Substantia nigra (tissue), 51 donors: ENCODE measurements at places on chromosomes 5 and 9.

- DNase-seq = no peak
These were observed 39.9 kb upstream of the CPLX2 start for GRCh38 chr5:175831507-175831906.

GRCh38 chr5:100517301-100517974, 17.7 kb upstream of the FAM174A start:
- DNase-seq = no peak

GRCh38 chr5:111226556-111226955, 2.4 kb downstream of the CAMK4 start:
- no peak for DNase-seq

GRCh38 chr5:54753034-54753433, 232.4 kb downstream of the ESM1 start:
- no peak for DNase-seq
